ENCODE measurements at places on chromosomes 2 and 18.

DNA sequence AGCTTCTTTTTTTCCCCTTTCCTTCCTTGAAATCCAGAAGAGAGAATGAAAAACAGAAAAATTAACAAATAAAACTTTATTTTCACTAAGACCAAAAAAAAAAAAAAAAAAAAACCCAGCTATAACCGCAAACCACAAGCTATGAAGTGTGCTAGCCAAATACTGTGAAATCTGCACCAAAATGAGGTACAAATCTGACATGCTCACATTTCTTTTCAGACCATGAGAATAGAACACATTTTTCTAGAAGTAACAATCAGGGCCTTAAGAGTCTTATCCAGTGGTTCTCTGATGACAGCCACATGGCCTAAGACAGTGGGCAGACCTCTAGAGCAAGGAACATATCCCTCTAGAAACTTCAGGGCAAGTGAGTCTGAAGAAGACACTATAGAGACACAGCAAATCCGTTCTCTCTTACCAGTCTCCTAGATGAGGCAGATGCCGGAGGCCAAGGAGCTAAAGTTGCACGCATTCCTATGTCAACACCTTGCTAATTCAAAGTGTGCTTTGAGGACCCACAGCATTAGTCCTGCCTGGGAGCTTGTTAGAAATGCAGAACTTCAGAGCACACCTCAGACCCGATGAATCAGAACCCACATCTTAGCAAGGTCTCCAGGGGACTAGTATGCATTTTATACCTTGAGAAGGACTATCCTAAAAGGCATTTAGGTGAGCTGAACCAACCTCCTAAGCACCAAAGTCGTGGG lies 317.1 kb downstream of the MYCN start:
- DNase-seq, result no peak

- no peak for DNase-seq
Measured at GRCh38 chr2:164782323-164782722, 59.3 kb downstream of the COBLL1 start.

- peak; percentile 85 for DNase-seq
Measured at GRCh38 chr2:218962859-218963492, 3.5 kb downstream of the CDK5R2 start.

DNA sequence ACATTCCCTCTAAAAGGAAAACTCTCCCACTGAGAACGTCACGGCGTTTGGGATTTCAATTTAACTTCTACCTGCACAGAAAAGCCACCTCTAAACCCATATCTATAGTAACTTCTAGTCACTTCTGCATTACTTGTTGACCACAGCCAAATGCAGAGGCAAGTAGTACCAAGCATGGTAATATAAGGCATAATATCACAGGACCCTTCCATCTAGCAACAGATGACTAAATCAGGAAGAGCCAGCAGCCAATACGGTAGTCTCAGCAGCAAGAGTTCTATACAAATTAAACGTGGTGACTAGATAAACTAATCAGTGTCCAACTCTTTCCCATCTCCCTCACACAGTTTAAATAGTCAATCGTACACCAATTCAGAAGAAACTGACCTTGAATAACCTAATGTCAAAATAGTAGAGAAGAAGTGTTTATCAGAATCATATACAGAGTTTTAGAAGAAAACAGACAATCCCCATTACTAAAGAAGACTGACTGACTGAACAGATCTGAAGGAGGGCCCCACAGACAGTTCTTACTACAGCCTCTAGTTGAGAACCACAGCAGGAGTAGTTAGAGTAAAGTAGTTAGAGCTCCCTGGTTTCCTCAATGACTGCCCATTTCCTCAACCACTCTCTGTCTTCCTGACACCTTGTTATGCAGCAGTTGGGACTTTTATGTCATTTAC lies 30.0 kb downstream of the MEMO1 start:
- DNase-seq, result no peak

GRCh38 chr2:14828223-14828622 lies 195.7 kb downstream of the LRATD1 start:
- DNase-seq, result no peak
